ENCODE measurements at places on chromosomes 11 and 22. TPM values are rescaled to one million over a fixed set of nuclear protein-coding genes. Genes with fewer than 3 reads are reported as not detected.
A peak's percentile ranks its signal among the peaks of the same experiment; 100 is the strongest.

DNA sequence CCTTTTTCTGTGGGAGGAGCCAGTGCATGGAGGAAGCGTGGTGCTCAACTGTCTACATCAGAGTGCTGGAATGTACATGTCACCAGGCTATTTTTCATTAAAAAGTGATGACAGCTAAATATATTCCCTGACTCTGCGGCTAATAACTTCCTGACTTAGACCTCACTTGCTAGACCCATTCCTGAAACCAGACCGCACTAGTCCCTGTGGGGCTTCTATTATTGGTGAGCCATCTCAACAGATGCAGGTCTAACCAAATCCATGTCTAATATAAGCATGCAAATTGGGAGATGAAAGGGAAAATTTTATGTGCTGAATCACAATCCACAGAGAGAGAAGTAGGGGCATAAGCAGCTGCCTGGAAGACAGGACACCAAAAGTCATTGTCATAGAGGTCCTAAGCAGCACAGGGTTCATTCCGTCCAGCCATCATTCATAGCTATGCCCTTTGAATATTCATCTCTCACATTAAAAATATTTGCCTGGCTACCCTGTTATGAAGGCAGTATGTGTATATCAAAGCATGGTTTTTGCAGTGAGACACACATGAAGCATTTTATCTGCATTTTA is 110.9 kb upstream of the BLID start:
- no peak for DNase-seq

Gene OR52E8
- total RNA-seq = not detected

DNA sequence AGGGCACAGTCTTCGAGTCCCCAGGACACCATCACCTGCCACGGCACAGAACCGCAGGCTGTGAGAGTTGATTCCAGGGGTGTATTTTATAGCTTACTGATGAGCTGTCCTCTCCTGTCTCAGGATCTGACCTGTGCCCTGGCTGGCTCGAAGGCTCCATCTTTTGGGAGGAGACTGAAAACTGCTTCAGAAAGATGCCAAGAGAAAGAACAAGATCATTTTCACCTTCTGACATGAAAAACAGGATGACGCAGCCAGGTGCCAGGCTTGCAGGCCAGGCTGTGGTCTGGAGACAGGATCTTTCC is 2.2 kb downstream of the MRGPRD start:
- DNase-seq = no peak

DNA sequence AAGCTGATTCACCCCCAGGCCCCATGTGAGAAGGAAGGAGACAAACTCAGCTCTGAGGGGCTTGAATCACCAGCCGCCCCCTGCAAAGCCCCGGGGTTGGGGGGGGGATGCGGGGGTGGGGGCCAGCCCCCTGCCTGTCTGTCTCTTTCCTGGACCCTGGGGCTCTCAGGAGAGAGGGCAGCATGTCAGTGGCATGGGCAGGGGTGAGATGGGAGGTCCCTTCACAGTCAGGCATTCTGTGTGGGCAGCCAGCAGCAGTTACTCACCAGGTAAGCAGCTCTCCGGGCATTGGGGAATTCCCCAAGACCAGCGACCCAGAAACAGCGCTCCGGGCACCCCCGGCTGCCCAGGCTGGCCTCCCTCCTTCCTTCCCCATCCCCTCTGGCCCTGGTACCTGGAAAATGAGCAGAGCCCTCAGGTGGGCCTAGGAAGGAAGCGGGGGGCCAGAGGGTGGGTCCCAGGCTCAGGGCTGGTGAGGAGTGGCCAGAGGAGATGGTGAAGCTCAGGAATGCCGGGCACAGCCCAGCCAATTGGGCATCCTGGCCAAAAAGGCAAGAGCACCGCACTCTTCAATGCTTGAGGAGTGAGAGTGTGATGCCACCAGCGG is 4.2 kb upstream of the LIF start:
- DNase-seq = peak; percentile 94

Gene RTN4RL2
- total RNA-seq = not detected

- DNase-seq = no peak
Observed at GRCh38 chr11:45755281-45755859, 49.6 kb upstream of the SLC35C1 start.

Gene OR52B6
- not detected for total RNA-seq
